ENCODE measurements at places on chromosomes 7 and 10.

GRCh38 chr10:46330894-46331293 lies 44.1 kb downstream of the ANTXRL start:
- no peak for DNase-seq

DNA sequence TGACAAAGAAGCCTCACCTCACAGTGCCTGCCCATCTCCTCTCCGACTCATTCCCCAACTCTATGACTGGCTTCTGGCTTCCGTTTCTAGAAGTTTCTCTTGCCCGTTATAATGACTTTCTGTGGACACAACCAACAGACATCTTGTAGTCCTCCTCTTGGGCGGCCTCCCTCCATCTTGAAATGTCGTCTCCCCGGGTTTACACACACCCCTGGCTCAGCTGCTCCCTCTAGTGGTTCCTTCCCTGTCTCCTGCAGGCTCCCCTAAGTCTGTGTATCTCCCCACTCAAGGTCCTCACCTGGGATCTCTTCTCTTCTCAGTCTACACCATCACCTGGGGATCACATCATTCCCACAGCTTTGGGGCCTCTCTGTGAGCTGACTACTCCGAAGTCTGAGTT lies 123.4 kb upstream of the NEBL start:
- peak; percentile 36 for DNase-seq

GRCh38 chr10:102668326-102669107 lies 24.2 kb downstream of the TRIM8 start:
- DNase-seq, result no peak

DNA sequence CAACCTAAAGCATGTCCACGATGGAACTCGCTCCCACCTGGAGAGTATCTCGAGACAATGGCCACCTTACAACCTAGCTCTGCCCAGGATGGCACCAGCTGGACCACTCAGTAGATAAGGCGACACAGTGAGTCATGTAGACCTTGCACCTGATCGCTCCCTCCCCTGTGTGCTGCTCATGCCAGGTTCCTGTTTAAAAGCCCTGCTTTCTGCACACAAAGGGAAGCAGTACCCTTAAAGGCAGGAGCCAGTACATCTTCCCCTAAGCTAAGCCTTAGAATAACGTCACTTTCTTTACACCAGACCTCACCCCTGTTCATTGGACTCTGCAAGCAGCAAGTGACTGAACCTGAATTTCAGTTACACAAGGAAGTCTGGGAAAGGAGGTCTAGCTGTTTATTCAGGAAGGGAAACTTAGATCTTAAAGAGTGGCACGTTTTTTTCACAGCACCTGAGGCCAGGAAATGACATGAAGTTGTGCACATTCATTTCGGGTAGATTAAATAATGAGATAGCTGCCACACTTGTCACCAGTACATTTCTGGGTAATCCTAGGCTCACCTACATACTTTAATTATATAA lies 117.9 kb downstream of the MTPAP start:
- no peak for DNase-seq

DNA sequence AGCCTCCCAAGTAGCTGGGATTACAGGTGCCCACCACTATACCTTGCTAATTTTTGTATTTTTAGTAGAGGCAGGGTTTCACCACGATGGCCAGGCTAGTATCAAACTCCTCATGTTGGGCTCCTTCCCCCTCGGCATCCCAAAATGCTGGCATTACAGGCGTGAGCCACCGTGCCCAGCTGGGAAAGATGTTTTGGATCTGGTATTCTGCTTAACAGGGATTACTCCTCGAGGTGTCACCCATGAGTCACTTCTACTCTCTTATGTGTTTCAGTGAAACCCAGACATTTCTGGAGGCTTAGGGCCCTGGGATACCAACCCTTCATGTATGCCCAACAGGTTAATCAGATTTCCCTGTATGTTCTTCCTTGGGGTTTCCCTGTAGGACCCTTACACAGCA lies 11.8 kb upstream of the OPN4 start:
- no peak for DNase-seq

DNA sequence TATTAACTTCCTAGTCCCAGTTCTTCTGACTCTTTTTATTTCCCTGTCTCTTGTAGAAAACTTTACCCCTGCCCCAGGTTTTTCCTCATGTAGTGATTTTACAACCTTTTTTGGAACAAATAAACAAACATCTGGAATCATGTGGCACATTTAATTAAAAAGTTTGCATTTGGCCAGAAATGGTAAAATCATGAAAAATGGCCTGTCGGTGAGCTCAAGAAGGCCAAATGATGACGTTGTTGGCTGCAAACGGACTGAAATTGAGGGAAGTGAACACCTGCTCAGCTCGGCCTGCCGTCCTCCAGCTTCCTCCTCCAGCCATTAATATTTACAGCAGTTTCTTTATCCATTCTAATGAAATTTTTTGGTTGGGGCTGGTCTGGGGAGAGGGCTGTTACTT lies 902.8 kb downstream of the LRMDA start:
- DNase-seq, result no peak

- peak; percentile 71 for DNase-seq
These were observed 27.2 kb upstream of the MSRB2 start for GRCh38 chr10:23067939-23068775.

- DNase-seq, result peak; percentile 45
These were observed 23.7 kb downstream of the SRRM3 start for GRCh38 chr7:76225379-76225778.

DNA sequence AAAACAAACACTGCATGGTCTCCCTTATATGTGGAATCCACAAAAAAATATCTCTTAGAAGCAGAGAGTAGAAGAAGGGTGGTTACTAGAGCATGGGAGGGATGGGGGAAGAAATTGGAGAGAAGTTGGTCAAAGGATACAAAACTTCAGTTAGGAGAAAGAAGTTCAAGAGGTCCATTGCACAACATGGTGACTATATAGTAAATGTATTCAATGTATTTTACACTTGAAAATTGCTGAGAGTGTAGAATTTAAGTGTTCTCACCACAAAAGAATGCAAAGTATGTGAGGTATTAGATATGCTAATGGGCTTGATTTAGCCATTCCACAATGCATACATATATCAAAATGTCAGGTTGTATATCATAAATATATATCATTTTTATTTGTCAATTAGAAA lies 232.0 kb upstream of the CELF2 start:
- no peak for DNase-seq

- no peak for DNase-seq
These were observed 31.2 kb downstream of the FOXK1 start for GRCh38 chr7:4713183-4713784.

- no peak for DNase-seq
These were observed 743.8 kb upstream of the LRRN3 start for GRCh38 chr7:110347081-110347480.

DNA sequence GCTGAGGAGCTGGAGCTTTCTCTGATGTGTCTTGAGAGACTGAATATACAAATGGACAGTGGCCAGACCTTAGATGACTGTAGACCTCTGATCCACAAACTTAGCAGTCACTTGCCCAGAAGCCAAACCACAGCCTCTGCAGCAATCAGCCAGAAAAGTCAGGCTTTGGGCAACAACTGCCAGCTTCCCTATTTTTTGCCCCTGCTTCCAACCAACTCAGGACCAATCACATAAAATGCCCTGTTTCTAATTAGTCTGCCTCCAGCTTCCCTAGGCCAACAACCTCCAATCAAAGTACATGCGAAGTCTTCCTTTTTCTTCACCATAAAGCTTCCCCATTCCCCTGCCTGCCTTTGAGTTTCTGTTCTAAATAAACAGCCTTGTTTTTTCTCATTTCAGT lies 37.8 kb upstream of the CACUL1 start:
- DNase-seq, result no peak

DNA sequence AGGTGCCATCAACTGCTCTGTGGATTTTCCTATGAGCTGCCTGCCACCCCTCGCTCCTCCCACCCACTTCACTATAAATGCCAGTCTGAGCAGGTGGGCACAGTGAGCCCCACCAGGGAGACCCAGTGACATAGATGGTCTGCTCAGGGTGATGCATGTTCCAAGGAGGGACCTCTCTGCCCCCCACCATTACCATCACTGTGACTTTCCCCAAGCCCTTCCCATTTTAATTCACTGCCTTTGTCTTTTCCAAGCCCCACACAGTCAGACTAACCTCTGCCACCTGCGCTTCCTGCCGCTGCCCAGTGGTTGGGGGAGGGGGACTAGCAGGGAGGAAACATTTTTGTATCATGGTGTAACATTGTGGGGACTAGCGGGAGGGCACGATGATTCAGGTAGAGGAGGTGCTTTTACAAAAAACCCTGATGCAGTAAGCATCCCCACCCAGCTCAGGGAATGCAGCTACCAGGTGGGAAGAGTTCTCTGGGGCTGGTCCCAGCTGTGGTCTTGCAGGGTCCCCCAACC lies 24.6 kb downstream of the PRSS2 start:
- peak; percentile 58 for DNase-seq

DNA sequence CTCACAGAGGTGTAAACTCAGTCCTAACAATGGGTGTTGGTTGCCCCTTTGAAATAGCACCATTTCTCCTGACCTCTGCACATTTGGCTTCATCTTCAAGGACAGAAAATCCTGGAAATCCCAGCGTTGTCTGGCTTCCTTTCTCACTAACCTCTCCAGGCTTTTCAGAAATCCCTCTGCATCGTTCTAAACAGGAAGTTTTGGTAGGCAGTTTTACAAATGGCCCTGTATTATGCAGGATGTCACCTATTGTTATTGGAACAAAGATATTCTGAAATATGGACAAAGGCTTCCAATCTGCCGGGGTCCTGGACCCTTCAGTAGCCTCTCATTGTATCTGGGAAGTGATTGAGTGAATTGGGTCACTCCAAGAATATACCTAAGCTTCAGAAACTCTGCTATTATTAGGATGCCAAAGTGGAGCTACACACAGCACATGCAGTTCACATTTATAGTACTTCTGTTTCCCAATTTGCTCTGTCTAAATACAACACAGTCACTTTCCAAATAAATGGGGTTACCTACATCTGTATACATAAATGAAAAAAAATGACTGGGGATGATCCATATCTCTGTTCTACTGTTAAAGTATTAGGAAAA lies 134.8 kb upstream of the KLF6 start:
- no peak for DNase-seq

DNA sequence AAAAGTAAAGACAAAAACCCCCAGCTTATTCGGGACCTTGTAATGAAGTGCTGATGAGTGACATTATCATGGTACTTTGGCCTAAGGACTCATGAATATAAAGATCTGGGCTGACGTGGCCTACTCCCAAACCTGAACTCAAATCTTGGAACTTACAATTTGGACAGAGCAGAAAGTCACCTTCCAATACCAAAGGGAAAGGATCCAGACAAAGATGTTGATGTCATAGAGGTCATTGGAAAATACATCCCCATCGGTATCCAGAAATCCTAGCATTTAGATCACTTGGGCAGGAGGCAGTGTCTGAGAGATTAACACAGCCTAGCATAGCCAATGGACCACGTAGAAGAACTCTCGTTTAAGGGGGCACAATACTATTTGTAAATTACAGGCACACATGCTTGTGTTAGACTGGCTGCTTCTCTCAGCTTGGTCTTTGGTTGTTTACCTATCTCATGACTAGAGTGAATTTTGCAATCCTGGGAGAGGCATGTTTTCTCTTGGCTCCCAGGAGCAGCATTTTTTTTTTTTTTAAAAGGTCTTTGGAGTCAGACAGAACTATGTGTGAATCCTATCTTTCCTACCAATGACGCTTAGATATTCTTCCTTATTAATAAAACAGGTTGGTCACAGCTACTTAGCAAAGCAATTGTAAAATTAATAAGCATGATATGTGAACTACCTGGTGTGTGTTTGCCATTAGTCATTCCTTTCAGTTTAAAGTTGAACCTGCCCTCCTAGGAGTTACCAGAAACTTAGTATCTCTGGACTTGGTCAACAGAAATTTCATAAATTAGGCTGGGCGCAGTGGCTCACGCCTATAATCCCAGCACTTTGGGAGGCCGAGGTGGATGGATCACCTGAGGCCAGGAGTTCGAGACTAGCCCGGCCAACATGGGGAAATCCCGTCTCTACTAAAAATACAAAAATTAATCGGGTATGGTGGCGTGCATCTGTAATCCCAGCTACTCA lies 27.8 kb upstream of the MRPS33 start:
- no peak for DNase-seq
